ENCODE measurements at places on chromosomes 3 and 15.

GRCh38 chr15:35834866-35835265 is 288.9 kb upstream of the DPH6 start:
- DNase-seq: no peak

DNA sequence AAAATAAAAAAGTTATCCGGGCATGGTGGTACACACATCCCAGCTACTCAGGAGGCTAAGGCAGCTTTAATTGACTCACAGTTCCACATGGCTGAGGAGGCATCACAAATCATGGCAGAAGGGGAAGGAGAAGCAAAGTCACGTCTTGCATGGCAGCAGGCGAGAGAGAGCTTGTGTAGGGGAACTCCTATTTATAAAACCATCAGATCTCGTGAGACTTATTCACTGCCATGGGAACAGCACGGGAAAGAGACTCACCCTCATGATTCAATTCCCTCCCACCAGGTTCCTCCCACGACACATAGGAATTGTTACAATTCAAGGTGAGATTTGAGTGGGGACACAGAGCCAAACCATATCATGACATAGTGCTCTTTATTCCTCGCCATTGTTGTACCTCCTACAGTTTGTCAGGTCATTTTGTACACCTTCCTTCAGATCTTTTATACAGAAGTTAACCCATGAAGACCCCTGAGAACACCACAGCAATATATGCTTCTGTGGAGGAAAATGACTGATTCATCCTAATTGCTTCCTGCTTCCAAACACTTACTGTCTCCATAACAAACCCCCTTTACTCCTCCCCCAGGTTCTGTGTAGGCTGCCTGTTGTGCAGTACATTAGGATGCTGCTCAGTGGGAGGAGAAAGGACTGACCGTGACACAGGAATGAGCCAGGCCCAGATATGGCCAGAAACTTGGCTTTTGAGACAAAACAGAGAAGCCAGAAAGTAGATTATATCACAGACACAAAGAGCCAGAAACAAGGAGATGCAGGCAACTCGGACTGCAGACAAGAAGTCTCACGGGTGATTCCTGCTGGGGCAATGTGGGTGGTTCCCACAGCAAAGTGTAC is 67.9 kb upstream of the HEG1 start:
- DNase-seq: no peak

DNA sequence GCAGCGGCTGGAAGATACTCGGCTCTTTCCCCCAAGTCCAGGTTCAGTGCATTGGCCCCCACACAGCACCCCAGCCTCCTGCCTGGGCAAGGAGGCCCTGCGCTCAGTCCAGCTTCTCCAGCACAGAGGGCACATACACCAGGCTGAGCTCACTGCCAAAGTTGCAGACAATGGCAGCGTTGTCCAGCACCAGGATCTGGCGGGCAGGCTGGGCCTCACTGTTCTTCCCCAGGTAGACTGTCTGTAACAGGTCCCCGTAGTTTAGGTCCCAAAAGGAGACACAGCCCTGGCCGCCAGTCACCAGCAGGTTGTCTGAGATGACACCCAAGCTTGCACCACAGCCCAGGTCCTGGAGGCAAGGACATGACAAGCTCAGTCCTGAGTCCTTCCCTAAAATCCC is 32.9 kb downstream of the PTPN23 start:
- no peak for DNase-seq

DNA sequence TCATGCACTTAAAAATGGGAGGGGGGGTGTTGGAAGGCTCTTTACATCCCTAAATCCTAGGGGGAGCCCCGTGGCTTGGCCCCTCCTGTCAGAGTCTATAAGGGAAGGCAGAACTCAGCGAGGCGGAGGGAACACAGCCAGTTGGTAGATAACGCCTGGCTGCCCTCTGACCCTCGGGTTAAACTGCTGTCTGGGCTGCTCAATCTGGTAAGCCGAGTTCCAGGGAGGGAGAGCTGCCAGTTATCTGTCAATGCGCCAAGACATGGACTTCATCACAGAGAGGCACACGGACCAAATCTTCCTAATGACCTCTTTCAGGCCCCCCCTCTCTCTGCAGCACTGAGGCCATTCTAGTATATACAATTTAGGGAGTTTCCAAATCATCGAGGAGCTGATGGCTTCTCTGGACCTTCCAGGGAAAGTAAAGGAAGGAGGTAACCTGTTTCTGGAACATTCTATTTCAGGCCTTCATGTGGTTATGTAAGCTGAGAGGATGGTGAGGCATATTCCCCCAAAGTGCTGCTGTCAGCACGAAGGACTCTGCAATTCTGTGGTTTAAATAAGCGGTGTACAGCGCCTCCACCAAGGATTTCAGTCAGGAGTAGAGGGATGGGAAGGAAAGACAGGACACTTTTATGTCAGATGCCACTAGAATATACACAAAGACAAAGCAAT is 349.0 kb downstream of the MCTP2 start:
- DNase-seq: no peak

- no peak for DNase-seq
Measured at GRCh38 chr15:31811641-31812040, 218.7 kb upstream of the CHRNA7 start.
